ENCODE measurements at places on chromosomes 2 and 18.
A peak's percentile ranks its signal among the peaks of the same experiment; 100 is the strongest.

DNA sequence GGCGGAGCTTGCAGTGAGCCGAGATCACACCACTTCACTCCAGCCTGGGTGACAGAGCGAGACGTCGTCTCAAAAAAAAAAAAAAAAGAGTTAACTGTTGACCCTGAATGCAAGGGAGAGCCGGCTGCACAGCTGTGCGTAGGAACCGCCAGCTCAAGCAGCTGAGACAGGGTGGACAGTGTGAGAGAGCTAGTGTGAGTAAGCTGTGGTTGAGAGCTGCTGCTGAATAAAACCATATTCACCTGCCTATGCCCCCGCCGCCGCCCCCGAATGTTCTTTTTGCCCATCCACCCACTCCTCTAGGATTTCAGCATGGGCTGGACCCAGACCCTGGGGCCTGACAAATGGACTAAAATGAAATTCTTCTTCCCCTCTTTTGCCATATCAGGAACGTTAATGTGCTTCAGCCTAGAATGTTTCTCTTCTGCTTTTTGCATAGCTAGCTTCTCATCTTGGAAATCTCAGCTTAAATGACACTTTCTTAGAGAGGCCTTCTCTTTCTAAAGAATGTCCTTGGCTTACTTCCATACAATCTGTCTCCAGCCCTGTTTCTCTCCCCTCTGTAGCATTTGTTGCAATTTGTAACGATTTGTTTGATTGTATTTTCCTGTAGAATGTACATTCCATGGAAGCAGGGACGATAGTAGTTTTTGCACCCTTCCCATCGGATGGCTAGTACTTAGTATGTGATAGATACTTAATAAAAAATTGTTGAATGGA, 142.7 kb downstream of the KLHL14 start:
- DNase-seq: no peak

DNA sequence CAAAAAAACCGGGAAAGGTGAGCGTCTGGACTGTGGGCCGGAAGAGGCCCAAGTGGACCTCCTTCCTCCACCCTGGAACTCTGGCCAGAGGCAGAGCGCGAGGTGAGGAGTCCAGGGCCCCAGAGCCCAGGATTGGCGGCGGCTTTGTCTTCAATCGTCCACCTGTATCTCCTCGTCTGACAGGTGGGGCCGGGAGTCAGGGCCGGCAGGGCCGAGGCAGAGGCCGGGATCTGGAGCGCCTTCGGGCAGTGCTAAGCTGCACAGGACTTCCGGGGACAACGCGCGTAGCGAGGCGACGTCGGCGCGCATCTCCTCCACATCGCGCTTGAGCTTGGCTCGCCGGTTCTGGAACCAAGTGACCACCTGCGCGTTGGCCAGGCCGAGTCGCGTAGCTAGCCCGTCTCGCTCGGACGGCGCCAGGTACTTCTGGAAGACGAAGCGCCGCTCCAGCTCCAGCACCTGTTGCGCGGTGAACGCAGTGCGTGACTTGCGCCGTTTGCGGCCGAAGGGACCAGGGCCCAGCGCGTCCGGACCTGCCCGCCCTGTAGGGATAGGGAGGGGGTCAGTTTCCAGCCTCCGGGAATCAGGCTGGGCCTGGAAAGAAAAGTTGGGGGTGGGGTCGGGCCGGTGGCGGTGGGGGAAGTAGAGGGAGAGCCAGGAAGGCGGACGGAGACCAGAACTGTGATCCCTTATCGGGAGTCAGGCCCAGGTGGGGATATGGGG, 1.5 kb downstream of the LBX2 start:
- no peak for DNase-seq

DNA sequence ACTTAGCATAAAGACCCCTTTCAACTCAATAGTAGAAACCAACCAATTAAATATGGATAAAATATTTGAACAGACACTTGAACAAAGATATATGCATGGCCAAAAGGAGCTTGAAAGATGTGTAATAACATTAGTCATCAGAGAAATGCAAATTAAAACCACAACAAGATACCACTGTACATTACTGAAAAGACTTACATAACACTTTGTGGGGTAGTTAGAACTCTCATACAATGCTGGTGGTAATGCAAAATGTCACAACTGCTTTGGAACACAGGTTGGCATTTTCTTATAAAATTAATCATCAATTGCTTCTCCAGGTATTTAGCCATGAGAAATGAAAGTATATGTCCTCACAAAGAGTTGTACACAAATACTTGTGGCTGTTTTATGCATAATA, 60.7 kb downstream of the TTC27 start:
- DNase-seq: peak; percentile 85

GRCh38 chr2:3108710-3109702, 268.6 kb downstream of the EIPR1 start:
- DNase-seq: no peak

DNA sequence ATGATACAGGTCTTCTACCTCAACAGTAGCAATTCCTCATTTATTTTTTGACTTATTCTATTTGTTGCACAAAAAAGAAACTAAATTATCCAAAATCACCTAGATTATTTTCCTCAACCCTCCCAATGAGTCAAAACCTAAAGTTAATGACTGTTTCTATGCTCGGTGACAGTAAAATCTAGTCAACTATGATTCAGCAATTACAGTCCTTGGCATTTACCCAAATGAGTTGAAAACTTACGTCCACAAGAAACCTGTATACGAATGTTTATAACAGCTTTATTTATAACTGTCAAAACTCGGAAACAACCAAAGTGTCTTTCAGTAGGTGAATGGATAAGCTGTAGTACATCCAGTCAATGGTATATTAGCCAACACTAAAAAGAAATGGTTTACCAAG, 439.3 kb downstream of the CBLN2 start:
- DNase-seq: no peak

GRCh38 chr2:20992201-20992711, 51.6 kb downstream of the APOB start:
- peak; percentile 17 for DNase-seq

DNA sequence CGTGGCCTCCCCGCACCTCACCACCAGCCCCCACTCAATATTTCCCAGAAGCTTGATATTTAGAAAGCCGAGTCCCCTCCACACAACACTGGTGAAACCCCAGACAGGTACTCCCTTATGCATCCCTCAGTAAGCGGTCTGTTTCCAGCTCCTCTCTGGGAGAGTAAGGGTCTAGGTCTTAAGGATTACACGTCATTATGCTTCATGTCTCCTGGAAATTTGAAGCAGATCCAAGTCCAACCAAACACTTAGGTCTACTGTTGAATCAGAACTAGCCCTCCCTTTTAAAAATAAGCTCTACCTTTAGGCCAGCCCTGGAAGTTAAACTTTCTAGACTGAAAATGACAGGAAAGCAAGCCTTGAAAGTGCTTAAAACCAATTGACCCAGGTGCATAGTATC, 1.5 kb upstream of the OST4 start:
- DNase-seq: peak; percentile 21

- no peak for DNase-seq
Observed at GRCh38 chr2:134217351-134217750, 36.5 kb upstream of the MGAT5 start.

DNA sequence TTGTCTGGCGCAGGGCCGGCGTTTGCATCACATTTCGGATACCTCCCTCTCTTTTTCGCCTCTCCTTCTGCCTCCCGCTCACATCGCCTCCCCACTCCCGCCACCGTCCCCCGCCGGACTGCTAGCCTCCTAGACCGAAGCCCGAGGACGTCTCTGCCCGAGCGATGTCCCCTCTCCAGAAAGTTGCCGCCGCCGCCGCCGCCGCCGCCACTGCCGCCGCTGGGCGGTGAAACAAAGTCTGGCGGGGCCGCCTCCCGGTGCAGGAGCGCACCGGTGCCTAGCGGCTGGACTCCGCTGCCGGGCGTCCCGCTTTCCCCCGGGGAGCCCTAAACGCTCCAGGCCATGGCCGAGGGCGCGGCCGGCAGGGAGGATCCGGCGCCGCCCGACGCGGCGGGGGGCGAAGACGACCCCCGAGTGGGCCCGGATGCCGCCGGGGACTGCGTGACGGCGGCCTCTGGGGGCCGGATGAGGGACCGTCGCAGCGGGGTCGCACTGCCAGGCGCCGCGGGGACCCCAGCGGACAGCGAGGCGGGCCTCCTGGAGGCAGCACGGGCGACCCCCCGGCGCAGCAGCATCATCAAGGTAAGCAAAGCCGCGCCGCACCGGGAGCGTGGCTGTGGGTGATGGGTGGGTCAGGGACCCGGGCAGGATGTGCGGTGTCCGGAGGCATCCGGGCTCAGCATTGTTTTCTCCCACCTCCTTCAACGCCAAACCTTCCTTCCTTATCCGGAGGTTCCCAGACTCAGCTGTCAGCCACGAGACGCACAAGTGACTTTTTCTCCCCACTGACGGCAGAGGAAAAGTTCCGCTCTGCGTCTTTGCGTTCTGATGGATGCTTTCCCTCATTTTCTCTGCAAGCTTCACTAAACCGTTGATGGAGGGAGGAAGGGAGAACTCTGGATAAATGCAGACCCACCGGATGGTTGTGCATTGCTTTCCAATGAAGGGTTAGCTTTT, 643 bp downstream of the PLCL1 start:
- no peak for DNase-seq

GRCh38 chr2:235702186-235702585, 208.3 kb downstream of the AGAP1 start:
- no peak for DNase-seq

GRCh38 chr2:31197669-31198068, 19.6 kb downstream of the CAPN14 start:
- no peak for DNase-seq

GRCh38 chr18:30927042-30927441, 115.5 kb downstream of the DSC3 start:
- DNase-seq: peak; percentile 20

GRCh38 chr2:78992807-78993517, 32.5 kb upstream of the REG3G start:
- DNase-seq: no peak

- DNase-seq: no peak
Observed at GRCh38 chr2:109089602-109090300, 39.3 kb upstream of the SH3RF3 start.

GRCh38 chr18:58359218-58359617, 269.7 kb downstream of the ALPK2 start:
- DNase-seq: peak; percentile 55

GRCh38 chr2:45391866-45392265, 219.2 kb downstream of the SRBD1 start:
- DNase-seq: peak; percentile 51

- DNase-seq: no peak
Observed at GRCh38 chr2:19346983-19347618, 11.3 kb downstream of the OSR1 start.

DNA sequence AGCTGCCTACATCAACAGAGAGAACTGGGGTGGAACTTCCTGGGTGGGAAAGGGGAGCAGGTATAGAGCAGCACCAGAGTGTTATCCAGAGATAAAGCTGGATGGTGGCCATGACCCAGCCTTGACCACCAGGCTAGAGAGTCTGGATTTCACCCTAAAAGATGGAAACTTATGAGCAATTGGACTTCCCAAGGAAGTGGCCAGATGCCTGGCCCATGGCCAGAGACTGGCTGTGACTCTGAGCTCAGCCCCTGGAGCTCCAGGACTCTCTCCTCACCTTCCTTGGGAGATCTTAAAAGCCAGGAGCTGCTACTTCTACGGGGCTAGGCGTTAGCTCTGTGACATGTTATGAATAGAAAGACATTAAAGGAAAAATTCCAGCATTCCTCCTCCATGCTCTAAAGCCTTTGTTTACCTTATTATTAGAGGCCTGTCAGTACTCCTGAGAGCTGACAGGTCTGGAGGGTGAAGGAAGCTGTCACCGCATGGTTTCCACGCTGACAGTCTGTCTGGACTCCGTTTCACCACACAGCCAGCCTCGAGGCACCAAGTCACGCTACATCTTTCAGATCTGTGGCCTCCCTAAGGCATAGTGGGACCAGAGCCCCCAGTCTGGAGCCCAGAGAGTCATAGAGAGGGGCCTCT, 260.0 kb upstream of the SIX2 start:
- no peak for DNase-seq

DNA sequence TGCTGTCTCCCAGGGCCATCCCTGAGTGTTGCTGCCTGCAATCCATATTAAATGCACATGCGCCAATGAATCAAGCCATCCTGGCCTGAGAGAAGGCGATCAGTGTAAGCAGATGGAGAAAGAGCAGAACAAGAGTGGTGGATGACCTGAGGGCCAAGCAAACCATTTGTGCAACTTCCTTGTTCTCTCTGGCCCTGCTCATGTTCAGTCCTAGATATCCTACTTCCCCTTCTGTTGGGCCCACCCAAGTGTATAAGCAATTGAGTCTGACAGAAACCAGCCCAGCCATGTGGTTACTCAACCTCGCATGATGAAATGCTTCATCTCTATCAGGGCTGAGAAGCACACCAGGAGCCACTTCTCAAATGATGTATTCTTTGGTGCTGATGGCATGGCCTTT, 383.1 kb upstream of the ID2 start:
- peak; percentile 94 for DNase-seq

- peak; percentile 7 for DNase-seq
Observed at GRCh38 chr2:83233326-83233725, 1225.8 kb downstream of the SUCLG1 start.

DNA sequence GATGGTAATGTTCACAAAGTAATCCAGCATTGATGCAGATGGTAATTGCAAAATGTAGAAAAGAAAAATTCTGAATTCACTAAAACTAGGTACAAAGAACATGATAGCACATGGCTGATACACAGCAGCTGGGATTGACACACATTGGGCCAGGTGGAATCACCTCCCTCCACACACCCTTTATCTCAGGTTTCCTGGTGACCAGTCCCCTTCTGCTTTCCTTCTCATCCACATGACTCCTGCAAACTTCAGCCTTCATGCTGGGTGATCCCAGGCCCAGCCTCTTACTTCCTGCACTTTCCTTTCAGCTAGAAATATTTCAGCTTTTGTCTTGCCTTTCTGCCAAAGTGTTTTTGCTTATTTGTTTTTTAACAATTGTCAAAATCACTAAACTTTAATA, 246.9 kb downstream of the LNPK start:
- DNase-seq: no peak

GRCh38 chr2:176526995-176527901, 258.0 kb downstream of the MTX2 start:
- DNase-seq: no peak

All from amniotic epithelial cell (primary cell).